ENCODE measurements at places on chromosomes 1 and 21.

- DNase-seq, result no peak
Measured at GRCh38 chr1:92186081-92186480, 31.6 kb upstream of the C1orf146 start.

DNA sequence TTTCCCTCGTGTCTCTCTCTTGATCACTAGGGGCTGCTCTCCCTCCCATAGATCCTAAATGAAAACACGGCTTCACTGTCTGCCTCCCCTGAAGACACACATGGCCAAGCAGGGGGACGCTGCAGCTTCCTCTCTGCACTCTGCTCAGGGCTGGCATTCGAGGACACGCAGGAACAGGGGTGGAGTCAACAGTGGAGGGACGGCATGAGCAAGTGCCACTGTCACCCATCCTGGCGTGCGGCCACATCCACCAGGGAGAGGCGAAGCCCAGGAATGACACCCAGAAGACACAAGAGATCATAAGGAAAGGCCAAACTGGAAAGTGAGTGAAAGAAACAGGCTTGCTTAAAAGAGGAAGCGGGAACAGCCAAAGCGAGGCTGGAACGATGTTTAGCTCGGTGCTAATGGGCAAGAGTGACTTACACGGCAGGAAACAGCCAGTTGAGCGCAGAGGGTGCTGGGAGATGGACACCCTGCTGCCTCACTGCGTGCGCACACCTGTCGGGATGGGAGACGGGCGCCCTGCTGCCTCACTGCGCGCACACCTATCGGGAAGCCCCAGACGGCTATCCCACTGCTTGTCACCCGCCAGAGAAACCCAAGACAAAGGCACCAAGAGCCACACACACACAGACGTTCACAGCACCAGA is 13.6 kb upstream of the C1QTNF12 start:
- no peak for DNase-seq

DNA sequence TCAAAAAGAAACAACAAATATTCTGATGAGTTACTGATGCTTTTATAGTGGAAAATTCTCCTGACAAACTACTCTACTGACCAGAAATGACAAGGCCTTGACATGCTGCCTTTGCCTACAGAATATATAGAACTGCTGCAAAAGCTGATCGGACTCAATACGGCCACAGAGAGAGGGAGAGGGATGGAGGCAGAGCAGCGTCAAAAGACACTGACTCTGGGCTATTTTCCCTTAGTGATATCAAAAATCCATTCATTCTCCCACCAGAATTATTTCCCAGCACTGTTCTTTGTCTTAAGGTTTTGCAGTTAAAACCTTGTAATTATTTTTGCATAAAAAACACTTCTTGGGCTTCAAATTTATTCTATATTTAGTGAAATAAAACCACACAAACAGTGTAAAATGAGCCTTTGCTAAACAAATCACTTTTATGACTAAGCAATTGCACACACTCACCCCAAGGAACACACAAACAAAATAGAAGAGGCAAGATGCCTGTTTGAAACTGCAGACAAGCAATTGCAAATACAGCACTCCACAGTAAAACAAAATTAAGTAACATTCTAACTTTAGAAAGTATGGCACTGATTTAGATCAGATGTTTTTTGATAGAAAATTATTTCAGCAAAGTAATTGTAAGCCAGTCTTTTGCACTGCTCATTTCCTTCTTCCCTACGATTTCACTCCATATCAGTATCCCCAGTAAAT is 1036.4 kb downstream of the ADGRL2 start:
- DNase-seq, result no peak

- no peak for DNase-seq
Measured at GRCh38 chr1:46673749-46674182, 2.1 kb downstream of the TEX38 start.

DNA sequence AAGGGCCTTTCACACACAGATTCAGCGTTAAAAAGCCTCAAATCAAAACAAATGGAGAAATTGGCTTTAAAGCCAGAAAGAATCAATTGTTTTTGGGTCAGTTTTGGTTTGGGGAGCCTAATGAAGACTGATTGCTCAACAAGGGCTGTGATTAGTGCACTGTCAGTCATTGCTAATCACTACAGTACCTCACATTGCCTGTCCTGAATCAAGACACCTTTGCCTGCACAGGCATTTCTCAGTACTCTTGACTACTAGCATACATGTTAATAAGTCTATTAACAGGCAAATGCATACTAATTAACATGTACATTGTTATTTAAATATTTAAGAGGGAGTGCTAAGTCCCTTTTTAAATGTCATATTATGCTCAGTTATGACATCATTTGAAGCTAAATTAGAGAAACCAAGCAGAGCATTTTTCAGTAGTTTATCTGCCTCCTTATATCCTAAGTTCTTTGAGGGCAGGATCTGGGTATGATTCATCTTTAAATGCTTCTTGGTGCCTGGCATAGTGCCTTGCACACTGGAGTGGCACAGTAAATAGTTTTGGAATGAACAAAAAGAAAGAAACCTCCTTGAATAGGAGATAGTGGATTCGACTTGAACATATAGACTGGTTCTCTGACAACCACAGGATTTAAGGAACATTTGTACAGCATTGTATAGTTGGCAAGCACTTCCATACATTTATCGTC is 25.8 kb upstream of the CCN1 start:
- no peak for DNase-seq

DNA sequence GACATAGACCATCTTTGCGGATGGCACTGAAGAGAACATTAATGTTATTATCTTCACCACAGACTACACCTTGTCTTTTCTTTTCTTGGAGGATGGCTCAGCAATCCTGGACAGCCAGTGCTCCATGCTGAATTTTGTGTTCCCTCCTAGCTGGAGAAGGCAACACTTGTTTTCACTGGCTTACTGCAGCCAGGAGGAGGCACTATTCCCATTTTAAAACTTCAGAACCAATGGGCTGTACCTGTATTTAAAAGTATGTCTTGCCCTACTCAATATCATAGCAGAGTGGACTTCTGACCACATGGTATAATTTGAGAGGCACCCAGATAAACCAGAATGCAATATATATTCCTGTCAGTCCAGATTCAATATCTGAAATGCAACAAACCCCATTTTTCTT is 53.3 kb upstream of the POGK start:
- DNase-seq, result no peak

DNA sequence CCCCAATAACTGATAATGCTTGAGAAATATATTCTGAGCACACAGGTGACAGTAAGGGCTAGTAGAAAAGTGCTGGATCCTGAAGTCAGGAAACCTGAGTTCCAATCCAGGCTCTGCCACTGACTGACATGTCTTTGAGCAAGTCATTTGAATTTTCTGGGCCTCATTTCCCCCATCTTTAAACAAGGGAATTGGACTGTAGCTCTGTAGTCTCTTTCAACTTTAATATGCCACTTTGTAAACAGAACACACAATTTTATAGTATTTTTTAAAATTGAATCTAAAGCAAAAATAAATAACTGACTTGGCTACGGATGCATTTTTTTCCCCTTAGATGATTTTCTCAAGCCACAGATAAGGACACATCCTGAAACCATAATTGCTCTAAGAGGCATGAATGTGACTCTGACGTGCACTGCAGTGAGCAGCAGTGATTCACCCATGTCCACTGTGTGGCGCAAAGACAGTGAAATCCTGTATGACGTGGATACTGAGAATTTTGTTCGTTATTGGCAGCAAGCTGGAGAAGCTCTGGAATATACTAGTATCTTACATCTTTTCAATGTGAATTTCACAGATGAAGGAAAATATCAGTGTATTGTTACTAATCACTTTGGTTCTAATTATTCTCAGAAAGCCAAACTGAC is 37.0 kb downstream of the LRIG2 start:
- peak; percentile 49 for DNase-seq

- peak; percentile 18 for DNase-seq
Measured at GRCh38 chr1:48777219-48777895, 666 bp upstream of the BEND5 start.

DNA sequence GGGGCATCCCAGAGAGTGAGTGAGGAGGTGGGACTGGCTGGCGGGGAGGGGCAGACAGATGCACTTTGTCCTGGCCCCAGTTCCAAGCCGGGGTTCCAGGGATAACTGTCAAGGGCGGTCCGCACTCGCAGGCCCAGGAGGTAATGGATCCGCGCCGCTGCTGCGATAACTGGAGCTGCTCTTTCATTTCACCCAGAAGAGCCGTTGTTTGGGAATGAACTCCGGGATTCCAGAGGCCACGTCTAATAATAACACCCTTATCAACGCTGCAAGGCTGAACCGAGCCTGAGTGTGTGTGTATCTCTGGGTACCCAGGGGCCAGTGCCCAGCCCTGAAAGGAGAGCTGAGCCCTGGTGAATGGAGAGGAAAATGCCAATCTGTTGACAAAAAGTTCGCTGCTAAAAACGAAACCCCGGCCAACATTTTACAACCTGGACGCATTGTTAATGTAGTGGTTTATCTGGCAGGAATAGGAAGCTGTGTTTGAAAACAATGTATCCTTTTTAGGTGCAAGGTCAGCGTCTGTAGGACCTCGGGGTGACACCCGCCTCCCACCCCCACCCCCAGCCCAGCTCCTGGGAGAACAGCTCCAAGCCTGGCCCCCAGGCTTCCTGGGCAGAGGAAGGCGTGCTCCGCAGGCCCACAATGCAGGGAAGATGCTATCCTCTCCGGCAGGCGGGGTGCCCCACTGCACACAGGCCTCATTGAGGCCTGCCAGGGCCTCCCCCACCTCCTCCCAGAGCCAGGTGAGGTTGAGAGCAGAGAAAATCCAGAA is 119.7 kb downstream of the PROX1 start:
- no peak for DNase-seq

DNA sequence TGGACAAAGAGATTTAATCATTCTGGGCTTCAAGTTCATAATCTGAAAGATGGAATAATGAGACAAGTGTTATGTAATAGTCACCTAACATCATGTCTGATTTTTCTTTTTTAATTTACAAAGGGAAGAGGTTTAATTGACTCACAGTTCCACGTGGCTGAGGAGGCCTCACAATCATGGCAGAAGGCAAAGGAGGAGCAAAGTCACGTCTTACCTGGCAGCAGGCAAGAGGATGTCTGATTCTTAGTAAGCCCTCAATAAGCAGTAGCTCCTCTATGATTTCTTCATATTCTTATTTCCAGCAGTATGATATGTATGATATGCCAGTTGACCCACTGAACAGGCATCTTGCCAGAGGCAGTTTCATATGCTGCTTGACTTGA is 152.7 kb downstream of the S1PR1 start:
- DNase-seq, result no peak

- DNase-seq, result no peak
Measured at GRCh38 chr1:224609333-224609732, 6.8 kb upstream of the CNIH3 start.

GRCh38 chr1:199550199-199551065 is 477.1 kb upstream of the NR5A2 start:
- DNase-seq, result no peak

GRCh38 chr21:46035809-46036695 is 54.5 kb downstream of the COL6A1 start:
- no peak for DNase-seq

DNA sequence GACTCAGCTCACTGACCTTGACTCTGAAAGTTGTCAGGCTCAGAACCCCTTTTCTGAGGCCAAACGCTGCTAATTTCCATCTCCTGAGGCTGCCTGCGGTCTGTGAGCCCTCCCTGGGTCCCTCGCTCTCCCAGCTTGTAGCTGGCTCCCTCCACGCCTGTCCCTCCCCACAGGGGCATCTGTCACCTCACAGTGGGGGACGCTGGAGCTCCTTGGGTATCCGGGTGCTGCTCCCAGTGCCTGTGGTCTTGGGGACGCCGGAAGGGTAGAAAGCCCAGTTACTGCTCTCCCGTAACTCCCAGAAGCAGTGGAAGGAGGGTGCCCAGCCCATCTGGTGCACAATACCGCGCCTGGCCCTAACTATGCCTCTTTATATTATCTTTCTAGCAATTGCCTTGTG is 13.0 kb upstream of the MMEL1 start:
- no peak for DNase-seq
